DMS79 (cell line): ENCODE measurements at places on chromosomes 2 and 18.
A peak's percentile ranks its signal among the peaks of the same experiment; 100 is the strongest.

GRCh38 chr18:72194072-72194471 is 350.1 kb downstream of the CBLN2 start:
- DNase-seq = no peak

DNA sequence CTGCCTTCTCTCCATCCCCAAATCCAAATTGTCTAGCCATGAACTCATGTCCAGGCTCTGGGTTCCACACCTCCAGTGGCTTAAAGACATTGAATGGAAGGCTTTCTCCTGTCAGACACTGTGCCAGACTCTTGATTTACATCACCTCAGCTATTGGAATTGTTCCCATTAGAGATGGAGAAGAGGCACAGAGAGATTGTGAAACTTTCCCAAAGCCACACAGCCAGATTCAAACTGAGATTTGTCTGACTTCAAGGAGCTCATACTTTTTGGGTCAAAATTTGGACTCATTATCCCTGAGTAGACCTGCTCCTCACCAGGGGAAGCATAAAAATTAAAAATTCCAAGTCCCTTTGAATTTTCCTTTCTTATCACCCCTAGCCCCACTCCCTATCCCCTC is 18.9 kb upstream of the MYO3B start:
- no peak for DNase-seq

- no peak for DNase-seq
Measured at GRCh38 chr2:101500180-101500579, 25.3 kb upstream of the RFX8 start.

DNA sequence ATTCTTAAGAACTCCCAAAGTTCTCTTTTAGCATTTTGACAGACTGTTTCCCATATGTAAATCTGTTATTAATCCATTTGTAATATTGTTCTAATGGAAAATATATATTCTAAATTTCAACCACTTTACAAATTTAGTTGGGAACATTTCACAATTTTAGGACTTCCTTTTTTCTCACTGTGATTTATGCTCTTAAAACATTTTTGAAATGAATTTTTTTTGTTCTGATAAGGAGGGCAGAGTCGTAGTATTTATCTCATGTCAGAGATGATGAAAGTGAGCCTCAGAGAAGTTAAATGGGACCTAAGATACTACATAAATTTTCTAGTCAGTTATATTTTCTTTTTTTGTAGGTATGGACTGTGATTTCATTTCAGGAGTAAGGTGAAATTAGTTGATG is 26.6 kb downstream of the RASGRP3 start:
- DNase-seq = no peak

GRCh38 chr2:96345438-96345837 is 9.9 kb downstream of the NCAPH start:
- no peak for DNase-seq

DNA sequence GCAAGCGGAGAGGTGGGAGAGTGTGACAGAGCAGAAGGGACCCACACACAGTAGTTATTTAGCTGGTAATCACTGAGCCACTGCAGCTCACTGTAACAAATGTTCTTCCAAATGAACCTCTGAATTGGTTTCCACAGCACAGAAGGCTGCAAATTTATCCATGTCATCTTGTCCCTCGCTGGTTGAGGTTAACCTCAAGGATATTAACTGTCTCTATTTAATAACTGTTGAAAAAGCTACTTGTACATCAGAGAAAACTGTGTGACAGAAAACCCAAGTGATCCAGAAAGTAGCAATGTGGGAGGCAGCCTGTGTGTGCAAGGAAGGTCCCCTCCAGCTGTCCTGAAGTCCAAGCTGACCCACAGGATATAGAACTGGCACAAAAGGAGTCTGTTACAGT is 153.6 kb downstream of the DSEL start:
- no peak for DNase-seq

GRCh38 chr2:172431463-172431862 is 4.1 kb downstream of the ITGA6 start:
- no peak for DNase-seq

DNA sequence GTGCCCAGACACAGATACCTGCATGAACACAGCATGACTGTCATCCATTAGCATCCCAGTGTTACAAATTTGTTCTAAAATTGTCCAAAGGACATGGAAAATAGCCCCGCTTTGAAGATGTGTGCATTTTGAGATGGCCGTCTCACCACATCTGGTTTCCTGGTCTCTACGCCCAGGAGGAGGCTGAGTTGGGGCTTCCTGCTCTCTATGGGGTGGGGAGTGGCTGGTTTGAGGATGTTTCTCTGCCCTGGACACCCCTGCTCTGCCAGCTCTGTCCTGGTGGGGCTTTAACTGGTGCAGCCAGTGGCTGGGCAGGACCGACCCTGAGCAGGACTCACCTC is 74.6 kb upstream of the SMAD7 start:
- no peak for DNase-seq

GRCh38 chr2:180707884-180708205 is 272.6 kb upstream of the UBE2E3 start:
- DNase-seq = peak; percentile 91

DNA sequence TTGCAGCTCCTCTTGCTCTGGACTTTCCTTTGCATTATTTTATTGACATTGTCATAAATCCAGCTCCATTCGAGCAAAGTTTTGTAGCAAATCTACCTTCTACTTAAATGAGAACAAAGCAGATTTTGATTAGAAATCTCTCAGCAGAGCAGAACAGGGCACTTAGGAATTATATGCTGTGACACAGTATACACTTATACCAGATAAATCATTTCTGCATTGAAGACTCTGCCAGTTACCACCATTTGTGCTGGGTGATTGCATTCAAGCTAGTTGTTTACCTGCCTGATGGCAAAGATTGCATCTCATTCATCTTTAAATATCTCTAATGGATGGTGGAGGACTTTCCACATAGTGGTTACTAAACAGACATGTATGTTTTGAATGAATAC is 441.7 kb upstream of the HNMT start:
- DNase-seq = peak; percentile 93

GRCh38 chr2:44655401-44655864 is 286.1 kb upstream of the SIX3 start:
- peak; percentile 16 for DNase-seq

DNA sequence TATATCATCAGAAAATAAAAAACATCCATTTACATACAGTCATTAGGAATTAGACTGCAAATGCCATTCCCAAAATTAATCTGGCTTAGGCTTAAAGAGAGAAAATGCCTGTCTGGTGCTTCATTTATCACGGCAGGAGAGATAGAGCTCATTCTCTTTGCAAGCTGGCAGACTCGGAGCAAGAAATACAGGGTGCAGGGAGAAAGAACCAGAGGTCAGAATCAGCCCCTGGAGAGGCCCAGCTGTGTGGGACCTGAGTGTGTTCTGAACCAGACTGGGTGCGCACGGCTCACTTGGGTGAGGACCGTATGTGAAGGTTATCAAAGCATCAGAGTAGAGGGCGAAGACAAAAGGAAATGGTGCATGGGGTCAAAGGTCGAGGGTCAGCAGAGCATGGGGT is 227.8 kb downstream of the ACKR3 start:
- no peak for DNase-seq

DNA sequence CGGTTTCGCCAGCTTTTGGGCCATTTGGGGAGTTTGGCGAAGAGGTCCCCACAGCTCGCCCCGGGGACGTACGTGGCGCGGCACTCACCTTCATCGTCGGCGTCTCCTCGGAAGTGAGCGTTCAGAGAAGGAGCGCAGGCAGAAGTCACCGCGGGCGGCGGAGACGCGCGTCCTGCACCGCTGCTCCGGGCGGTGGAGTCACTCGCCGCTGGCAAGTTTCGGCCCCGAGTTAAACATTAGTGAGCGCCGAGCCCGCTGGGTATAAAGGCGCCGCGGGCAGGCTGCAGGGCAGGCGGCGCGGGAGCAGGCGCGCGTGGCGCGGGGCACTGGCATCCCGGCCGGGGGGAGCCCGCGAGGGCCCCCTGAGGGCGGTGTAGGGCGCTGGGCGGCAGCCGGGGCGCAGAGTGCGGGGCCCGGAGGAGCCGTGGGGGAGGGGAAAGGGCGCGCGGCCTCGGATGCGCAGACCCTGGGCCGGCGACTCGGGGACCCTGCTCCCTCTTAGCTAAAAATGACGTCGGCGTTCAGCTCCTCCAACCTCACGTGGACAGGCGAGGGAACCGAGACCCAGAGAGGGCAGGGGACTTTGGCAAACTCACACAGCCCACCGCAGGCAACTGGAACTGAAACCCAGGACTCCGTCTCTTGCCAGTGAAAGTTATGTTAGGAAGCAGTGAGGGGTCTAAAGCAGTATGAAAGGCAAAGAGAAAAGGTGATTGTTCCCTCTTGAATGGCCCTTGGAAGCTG is at the start of gene DPP4:
DPP4 (minus strand) TSS at position 328 of the 744 bp plus-strand sequence; CDS start at position 94, 234 bp downstream.
- DNase-seq = no peak

DNA sequence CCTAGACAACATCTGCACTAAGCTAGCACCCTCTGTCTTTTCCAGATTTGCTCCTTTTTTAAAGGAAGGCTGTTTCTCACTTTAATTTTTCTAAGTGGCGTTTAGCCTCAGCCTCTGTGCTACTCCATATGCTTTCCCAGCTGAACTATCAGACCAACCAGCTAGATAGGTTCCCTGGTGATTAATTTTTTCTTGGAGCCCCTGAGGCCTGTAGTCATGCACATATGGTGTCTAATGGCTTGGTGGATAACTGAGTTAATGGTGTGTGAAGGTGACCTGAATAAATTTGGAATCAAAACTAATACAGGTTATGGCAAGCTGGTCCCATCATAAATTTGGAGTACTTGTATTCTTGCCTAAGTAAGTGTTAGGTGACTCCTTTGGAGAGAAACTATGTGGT is 135.5 kb downstream of the MGAT5 start:
- peak; percentile 45 for DNase-seq

GRCh38 chr18:2354292-2354691 is 217.0 kb downstream of the METTL4 start:
- DNase-seq = no peak

GRCh38 chr2:9757501-9758264 is 85.6 kb upstream of the TAF1B start:
- peak; percentile 31 for DNase-seq

DNA sequence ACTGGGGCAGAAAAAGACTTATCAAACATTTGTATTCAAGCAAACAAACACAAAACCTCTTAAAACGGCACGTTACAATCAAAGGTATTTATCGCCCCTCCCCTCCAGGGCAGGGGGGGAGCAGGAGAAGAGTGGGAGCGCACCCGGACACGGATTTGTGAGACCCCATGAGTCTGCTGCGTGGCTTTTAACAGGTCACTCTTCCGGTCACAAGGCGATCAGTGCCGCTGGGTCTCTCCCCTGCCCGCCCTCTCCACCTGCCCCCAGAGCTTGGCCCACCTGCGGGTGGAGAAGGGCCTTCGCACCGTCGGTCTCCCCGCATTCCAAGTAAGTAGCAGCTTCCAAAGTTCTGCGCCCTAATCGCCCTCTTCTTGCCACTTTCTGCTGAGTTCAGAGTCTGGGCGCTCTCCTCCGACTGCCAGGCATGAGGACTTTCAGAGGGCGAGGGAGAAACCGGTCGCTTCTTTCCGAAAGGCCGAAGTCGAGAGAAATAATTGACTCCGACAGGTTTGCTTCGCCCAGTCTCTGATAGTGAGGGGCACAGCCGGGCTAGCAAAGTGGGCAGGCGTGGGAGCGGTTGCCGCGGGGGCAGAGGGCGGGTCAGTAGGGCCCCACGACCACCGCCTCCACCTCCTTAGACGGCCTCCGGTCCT is 800 bp downstream of the RPRM start:
- no peak for DNase-seq

- DNase-seq = no peak
Measured at GRCh38 chr2:7108792-7109532, 191.8 kb downstream of the RNF144A start.

DNA sequence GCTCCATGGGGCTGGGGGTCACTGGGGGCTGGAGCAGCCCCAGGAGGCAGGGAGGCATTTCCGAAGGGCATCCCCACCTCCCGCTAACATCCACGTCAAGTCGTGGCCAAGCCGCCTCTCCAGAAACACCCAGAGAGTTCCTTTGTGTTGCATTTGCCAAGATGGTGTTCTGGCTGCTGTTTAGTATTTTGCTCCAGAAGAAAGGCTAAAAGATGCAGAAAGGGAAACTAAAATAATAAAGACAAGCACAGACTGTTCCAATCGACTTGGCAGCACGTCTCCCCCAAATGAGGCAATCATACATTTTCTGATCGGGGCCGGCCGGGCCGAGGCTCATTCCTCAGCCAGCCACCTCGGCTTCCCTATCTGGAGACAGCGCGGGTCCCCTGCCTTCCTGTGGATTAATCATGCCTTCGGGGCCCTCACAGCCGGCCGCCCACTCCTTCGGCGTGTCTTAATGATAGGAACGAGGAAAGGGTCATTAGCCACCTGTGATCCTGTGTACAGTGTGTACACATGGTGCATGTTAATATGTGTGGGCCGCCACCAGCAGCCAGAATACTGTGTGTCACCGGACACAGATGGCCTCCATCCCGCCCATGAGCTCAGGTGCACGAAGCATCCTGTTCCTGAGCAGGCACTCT is 169.2 kb downstream of the KLHL29 start:
- DNase-seq = no peak

- DNase-seq = peak; percentile 94
Measured at GRCh38 chr2:106192752-106193689, 1.1 kb downstream of the UXS1 start.

- DNase-seq = peak; percentile 94
Measured at GRCh38 chr2:175156534-175156933, 11.5 kb downstream of the ATF2 start.

GRCh38 chr2:54659527-54659926 is 63.9 kb upstream of the EML6 start:
- no peak for DNase-seq

DNA sequence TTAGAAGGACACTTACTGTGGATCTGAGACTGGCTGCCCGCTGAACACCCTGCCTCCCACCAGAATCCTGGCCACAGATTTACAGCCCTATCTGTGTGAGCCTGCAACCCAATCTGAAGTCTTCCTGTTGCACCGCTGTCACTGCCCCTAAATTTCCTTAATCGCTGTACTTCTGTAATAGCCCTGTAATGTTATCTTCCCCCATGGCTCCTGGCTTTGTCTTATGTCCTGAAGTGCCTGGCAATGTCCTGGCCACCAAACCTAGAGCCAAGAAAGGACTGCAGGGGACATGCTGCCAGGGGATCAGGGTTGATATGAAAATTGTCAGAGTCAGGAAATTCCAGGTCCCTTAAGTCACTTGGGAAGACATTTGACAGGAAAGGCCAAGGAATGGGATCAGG is 52.7 kb downstream of the FHOD3 start:
- no peak for DNase-seq

GRCh38 chr2:205409411-205409810 is 272.9 kb upstream of the NRP2 start:
- peak; percentile 48 for DNase-seq

GRCh38 chr18:79320216-79320850 is 75.4 kb upstream of the NFATC1 start:
- no peak for DNase-seq
